ENCODE measurements at places on chromosomes 6 and 20. TPM values are rescaled to one million over a fixed set of nuclear protein-coding genes. Genes with fewer than 3 reads are reported as not detected.
A peak's percentile ranks its signal among the peaks of the same experiment; 100 is the strongest.

PRDM13 gene
- not detected for total RNA-seq

DNA sequence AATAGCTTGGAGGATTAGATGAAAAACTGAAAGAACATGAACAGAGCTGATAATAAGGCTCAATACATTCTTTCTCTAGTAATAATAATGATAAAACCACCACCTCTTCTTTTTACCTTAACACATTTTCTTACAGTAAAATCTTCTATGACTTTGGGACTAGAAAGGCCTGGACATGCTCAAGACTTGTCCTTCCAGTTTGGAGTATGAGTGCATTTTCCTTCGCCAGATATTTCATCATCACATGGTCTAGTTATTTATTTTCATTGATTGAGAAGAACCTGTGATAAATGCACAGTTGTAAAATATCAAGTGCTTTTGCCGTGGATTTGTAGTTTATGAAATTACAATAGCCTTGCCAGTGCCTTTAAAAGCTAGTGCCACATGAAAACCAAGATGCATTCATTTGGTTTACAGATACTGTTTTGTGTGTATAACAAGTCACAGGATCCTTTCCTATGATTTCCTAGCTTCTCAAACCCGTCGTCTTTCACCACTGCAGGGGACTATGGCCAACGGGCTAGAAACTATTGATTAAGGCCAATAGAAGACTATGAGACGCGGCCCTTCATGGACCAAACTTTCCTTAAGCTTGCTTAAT, 200.2 kb upstream of the ZNF217 start:
- peak; percentile 71 for DNase-seq

DNA sequence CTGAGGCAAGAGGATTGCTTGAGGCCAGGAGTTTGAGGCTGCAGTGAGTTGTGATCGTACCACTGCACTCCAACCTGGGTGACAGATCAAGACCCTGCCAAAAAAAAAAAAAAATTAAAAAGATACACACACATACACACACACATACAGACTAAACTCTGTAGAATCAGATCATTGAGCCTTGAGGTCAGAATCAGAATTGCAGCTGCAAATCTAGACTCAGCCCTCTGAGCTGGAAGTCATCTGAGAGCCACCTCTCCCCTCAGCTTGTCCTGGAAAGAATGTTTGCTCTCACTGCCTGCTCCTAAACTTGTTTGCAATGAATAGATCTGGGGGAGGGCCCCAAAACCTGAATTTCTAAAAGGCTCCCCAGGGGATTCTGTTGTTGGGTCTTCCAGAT, 41.4 kb upstream of the ANGPT4 start:
- no peak for DNase-seq

SLC17A4 gene
- not detected for total RNA-seq

- no peak for DNase-seq
Measured at GRCh38 chr6:42105156-42105648, 37.2 kb downstream of the C6orf132 start.

GSTA2 gene
- total RNA-seq = not detected

GUCA1A gene
- total RNA-seq = not detected

- DNase-seq = peak; percentile 96
Measured at GRCh38 chr6:110944681-110945151, 13.8 kb upstream of the GTF3C6 start.

CENPW gene
- 42.0 TPM for total RNA-seq

All from mammary epithelial cell (primary cell).